ENCODE measurements at places on chromosomes 4 and X.

GRCh38 chr4:84319124-84319523 is 180.0 kb downstream of the NKX6-1 start:
- DNase-seq = no peak

DNA sequence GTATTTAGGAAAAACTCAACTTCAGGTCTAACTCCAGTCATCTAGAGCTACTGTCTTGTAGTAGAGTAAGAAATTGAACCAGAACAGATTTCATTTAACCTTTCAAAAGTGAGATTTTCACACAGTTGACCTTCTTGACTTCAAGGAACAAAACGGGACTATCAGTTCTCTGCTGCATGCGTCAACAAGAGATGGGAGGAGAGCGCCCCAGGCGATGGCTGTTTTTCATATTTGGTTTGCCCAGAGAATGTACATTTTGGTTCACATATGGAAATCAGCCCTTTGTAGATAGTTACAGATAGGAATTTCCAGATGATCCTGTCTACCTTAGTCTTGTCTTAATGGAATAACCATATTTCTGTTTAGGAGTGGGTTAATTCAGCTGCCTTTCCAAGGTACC is 158.1 kb downstream of the POLA1 start:
- DNase-seq = no peak

DNA sequence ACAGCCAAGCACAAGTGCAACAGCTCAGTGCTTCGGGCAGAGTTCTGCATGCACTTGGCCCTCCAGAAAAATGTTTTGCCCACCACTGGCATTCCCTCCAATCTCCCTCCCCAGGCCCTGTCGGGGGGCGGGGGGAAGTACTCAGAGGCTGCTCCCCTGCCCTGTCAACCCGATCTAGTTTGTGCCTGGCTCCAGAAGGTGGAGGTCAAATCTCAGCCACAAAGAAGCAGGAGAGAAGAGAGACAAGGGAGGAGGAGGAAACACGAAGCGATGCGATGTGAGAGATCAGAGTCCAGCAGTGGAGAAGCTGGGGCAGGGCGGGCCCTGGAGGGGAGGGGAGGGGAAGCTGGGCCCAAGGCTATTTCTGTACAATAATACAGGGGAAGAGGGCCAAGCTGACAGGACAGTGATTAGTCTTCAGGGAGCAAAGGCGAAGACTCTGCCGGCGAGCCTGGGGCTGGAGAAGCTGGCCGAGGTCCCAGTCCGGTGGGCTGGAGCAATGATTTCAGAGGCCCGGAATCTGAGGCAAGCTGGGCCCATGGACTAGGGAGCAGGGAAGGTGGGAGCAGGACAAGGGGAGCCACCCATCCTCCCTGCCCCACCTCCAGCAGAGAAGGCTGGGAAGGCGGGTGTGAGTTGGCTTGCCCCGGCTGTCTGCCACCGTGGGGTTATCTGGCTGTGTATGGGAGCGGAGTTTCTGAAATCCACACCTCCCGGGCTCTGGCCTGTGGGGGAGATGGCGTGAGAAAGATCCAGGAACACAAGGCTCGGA is 167.1 kb downstream of the EFNB1 start:
- DNase-seq = no peak

- no peak for DNase-seq
Measured at GRCh38 chr4:161186750-161187149, 977.0 kb downstream of the FSTL5 start.

- DNase-seq = no peak
Measured at GRCh38 chrX:45479196-45479834, 278.6 kb upstream of the DIPK2B start.

GRCh38 chr4:83356899-83357661 is 22.4 kb upstream of the HPSE start:
- no peak for DNase-seq

- DNase-seq = no peak
Measured at GRCh38 chr4:56657818-56658217, 23.3 kb downstream of the HOPX start.

DNA sequence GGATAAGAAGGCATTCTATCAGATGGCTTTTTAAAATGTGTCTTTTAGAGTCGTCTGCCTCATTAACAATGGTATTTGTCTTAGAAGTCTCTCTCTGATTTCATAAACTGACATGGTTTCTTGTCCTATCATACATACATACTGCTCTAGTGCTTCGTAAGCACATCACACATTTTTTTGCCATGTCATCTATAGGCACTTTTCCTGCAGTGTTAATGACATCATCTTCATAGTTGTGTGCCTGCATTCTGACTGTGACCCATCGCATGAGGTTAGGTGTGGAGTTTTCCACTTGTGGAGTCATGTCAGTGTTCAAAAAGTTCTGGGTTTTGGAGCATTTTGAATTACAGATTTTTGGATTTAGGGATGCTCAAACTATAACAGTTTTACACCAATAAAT is 361.6 kb upstream of the SPOCK3 start:
- DNase-seq = no peak

DNA sequence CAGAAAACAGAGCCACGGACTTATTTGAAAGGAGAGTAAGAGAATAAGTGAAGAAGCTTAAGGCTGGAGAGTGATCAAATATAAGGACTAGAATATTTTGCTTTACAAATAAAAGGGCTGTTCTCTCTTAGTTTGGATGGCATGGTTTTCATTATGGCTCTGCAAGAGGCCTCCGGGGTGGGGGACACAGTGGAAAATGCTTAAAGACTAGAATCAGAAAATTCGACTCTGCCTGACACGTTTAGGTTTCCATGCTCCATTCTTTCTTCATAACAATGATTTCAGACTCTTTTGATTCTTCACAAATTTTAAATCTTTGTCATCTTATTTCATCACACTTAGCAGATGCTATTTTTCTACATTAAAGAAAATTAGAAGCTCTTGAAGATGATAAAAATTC is 632.4 kb upstream of the BOD1L1 start:
- no peak for DNase-seq

DNA sequence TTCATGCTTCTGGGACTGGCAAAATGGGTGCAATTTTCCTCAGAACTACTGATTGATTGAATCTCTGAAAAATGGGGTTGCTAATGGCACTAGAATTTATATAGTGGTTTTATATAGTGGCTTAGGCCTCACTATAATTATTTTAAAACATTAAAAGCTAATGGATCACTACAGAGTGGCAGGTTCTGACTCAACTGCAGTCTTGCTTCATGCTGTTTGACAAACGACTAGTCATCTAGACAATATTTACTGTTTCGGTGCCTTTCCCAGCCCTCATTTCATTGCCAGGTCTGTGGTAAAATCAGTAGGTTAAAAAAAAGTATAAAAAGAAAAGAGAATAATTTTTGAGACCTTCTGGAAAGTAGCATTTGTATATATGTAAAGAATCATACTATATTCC is 352.8 kb upstream of the ATOH1 start:
- DNase-seq = no peak

DNA sequence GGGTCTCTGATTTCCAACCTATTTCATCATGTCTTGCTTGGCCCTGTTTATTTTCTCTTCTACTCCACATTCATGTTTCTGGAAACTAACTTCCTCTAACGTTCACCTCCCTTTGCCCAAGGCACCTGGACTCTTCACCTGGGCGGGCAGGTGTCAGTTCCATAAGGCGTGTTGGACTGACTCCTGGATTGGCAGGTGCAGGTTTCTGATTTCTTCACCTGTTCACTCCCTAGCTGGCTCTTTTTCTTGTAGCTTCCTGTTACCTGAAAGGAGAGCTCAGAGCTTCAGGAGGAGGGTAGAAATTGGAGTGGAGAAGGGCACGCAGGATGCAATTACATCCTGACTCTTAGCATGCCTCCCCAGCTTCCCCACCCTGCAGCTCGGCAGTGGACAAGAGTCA is 350.8 kb upstream of the KLF3 start:
- no peak for DNase-seq

DNA sequence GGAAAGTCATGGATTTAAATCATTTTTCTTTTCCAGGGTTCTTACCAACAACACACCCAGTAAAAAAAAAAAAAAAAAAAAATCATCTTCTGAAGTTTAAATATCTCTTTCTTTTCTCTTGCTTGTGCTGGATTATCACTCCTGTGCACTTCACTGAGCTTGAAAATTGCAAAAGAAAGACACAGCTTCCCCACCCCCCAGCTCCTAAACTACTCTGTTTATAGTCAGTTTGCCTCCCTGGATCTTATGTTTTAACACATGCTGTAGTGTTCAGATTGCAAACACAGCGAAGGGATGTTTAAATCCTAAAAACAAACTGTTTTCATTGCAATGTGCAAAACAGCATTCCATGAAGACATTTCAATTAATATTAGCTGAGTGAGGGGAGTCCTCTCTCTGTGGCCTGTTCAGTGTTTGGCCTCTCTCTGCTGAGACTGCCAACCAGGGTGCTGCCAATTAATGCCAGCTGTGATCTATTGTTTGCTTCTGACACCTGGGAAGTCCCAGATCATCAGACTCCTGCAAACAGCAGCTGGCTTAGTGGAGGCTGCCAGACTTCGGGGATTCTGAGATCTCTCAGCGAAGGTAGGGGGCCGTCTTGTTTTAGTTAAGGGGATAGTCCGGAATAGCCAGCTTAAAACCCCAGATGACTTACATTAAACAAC is 171.1 kb upstream of the PITX2 start:
- no peak for DNase-seq

GRCh38 chr4:143163614-143164013 is 21.1 kb upstream of the USP38 start:
- no peak for DNase-seq

- DNase-seq = no peak
Measured at GRCh38 chrX:13515211-13515930, 54.0 kb upstream of the EGFL6 start.

GRCh38 chr4:15729910-15730533 is 27.2 kb downstream of the BST1 start:
- DNase-seq = no peak

- DNase-seq = no peak
Measured at GRCh38 chr4:153535772-153536513, 69.8 kb downstream of the TMEM131L start.

DNA sequence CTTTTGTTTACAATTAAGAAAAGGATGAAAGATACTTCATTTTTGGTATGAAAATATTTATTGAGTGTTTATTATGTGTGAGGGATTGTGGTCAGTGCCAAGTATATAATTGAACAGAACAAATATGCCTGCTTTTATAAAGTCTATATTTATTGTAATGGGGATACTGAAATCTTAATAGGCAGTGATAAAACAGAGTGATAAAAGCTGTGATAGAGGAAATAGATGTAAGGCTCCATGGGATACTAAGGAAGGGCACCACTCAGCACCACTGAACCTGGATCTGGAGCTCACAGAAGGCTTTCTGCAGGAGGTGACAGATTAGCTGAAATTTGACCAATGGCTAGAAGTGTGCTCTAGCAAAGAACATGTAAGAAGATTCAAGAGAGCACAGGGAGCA is 263.5 kb downstream of the C4orf33 start:
- DNase-seq = no peak

- no peak for DNase-seq
Measured at GRCh38 chr4:142292231-142292630, 553.9 kb downstream of the INPP4B start.

DNA sequence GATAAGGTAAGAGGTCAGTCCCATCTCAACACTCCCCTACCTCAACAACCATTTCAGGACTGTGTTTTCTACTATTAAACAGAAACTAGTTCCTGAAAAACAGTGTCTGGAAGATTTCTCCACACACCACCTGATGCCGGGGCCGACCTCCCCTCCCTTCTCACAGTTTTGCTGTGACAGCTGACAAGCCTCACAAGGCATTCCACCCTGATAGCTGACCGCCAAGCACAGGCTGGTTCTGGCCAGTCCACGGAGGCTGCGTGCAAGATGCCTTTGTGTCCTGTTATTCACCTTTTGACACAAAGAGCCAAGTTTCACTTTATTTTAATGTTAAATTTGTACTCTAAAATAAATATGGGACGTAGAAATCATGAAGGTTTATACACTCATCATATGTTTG is 758.6 kb downstream of the PDHA2 start:
- no peak for DNase-seq

DNA sequence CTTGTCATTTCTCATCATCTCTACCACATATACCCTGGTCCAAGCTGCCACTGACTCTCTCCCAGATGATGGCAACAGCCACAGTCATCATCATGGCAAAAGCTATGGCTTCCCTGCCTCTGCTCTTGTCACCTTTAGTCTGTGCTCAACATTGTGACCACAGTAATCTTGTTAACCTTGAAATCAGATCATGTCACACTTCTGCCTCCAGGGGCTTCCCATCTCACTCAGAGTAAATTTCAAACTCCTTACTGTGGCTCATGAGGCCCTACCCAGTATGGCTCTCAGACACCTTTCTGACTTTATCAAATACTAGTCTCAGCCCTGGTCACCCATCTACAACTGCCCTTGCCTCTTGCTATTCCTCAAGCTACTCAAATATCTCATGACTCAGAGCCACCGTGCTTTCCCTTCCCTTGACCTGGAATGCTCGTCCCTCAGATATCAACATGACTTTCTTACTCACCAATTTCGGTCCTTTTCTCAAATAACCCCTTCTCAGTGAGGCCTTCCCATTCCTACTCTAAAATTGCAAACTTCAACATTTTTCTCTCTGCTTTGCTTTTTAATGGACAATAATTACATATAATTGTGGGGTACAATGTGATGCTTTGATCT is 41.1 kb upstream of the STIM2 start:
- DNase-seq = no peak

- DNase-seq = no peak
Measured at GRCh38 chr4:166602068-166602467, 632.2 kb downstream of the SPOCK3 start.

GRCh38 chrX:135984791-135985156 is 461 bp upstream of the SLC9A6 start:
- DNase-seq = no peak

DNA sequence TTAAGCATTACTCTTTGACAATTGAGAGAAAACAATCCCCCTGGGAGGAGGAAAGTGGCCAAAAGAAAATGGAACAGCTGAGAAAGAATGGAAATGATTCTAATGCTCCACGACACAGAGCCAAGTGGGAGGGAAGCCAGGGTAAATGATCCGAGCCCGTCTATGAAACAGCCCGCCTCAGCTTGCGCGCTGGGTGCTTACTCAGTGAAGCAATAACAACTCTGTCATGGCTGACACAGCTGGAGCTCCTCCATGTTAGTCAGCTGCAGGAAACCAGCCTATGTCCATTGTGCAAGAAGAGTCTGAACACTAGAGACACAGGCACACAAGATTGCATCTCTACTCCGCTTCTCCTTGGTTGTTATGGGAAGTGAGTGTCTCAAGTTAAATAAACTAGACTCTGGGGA is 19.3 kb downstream of the NOA1 start:
- DNase-seq = no peak

- no peak for DNase-seq
Measured at GRCh38 chr4:145774473-145774872, 94.5 kb downstream of the C4orf51 start.

DNA sequence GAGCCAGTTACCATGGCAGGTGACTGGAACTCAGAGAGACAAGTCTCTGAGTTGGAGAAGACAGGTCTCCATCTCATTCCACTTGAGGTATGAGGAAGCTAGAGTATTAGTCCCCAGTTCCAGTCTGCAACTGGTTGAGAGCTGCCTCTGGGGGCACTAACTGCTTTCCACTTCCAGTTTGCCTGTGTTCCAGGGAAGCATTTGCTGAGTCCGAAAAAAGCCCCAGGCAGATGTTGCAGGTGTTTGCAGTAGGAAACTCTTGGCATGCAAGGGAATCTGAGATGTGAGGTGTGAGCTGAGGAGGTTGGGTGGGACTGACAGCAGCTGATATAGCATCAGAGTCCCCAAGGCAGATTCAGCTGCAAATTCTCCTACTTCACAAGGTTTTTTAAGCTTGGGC is 272.2 kb upstream of the CASK start:
- no peak for DNase-seq

Measured in activated CD8-positive, alpha-beta memory T cell treated with anti-CD3 and anti-CD28 coated beads for 48 hours (primary cell).